ENCODE measurements at places on chromosomes 11 and 22. TPM values are rescaled to one million over a fixed set of nuclear protein-coding genes. Genes with fewer than 3 reads are reported as not detected.

DNA sequence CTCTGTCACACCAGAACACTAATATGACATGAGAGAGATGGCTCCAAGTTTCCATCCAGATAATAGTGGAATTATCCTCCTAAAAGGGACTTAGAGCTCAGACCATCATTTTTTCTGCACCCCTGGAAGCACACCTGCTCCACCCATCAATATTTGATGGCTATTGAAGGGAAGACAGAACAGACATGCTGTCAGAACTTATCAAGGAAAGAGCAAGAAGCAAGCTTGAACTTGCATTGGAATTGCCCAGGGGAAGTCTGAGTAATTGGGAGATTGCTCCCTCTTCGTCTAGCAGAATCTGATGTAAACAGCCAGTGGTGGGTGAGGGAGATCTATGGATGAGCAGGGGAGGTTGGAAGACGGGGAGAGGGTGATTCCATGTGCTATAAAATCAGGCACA is 874.4 kb upstream of the TENM4 start:
- no peak for DNase-seq

GRCh38 chr11:33086017-33086416 is 46.6 kb downstream of the TCP11L1 start:
- DNase-seq: no peak

DNA sequence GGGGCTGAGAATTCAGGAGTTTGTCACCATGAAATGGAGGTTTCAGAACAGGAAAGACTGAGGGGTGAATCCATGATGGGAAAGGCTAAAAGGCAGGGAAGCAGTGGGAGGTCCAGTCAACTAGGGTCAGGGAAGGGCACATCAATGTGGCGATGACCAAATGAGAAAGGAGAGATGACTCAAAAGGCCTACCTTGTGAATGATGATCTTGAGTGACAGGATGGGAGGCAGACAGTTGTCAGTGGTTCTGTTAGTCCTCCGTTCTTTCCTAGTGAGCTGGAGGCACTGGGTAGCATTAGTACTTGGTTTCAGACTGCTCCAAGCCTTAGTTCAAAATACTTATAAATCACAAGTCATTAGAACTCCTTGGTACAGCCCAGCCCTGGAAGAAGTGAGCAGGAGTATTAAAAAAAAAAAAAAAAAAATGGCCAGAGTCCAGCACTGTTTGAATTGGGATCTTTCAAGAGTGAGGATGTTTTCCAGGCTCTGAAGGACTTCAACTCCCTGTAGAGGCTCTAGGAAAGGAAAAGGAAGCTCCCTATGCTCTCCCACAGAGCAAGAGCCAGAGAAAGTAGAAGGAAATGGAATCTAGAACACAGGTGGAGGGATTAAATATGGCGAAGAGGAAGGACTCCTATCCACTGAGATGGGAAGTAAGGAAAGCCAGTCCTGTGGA is 8.3 kb upstream of the DCHS1 start:
- no peak for DNase-seq

DNA sequence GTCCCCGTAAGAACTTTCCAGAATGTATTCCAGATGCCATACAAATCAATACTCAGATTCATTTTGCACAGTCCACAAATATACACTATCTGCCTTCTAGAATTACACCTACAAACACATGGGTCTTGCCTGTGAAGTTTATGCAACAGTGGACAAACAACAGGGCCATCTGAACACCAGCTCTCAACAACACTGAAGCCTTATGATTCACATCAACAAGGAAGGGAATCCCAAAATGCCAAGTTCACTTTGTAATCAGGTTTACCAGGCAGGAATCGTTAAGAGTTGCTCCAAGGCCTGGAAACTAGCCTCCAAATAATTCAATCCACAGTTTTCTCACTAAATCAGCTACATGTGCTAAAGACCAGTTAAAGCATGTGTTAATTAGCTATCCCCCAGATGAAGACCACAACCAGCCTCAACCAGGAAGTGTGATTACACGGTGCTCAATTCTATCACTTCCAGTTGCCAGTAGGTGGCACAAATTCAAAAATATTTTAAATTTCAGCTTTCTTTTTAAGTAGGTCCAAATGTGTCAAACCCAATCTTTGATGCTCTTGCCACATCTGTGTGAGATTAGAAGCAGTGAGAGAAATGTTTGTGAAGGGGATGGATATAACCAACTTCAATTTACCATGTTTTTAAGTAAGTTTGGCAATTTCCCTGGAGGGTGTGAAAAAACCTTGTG is 139.1 kb upstream of the BDNF start:
- no peak for DNase-seq

DNA sequence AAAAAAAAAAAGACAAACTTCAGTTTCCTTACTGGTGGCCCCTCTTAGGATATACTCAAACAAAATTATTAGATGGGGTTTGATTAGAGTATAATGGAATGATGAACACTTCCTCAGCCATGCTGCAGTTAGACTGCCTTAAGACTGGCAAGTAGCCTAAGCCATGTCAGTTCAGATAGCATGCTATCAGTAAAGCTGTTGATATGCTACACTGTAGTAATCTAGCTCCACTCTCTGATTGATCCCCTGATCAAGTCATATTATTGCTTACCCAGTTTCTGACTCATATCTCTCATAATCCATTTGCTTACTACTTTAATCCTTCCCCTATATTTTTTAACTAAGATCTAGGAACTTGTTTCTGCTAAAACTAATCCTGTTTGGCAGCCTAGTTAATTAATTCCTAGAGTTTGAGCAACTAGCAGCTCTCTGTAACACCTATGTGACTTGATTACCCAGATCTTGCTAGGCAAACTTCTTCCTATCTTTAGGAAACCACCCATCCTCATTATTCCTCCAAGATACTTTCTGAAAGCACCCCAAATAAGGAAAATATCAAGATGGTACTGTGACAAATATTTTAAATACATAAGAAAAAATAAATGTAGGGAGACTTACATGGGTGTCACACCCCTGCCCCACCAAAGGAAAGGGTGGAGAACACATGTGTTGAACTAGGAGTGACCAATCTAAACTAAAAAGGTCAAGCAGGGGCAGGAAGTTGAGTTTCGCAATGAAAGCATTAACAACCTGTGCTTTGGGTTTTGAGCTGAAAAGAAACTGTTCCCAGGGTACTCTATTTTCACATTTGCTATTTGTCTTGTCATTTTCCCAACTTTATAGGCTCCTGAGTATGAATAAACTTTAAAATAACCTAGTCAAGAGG is 43.2 kb downstream of the PIK3C2A start:
- no peak for DNase-seq

DNA sequence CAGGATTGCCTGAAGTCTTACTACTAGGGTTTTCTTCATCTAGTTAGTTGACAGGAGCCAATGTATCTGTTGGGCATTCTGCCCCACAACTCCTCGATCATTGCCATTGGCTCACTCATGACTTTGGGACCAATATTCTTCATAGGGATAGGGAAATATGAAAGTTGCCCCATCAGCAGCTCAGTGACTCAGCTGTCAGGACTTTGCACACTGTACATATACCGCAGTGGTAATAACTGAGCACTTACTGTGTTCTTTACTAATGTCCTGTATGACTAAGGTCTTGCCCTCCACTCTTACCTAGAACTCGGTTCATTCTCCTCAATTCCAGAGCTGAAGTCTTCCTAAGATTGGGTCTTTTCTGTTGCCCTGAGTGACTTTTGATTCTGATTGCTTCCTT is 46.8 kb upstream of the PGR start:
- no peak for DNase-seq

DNA sequence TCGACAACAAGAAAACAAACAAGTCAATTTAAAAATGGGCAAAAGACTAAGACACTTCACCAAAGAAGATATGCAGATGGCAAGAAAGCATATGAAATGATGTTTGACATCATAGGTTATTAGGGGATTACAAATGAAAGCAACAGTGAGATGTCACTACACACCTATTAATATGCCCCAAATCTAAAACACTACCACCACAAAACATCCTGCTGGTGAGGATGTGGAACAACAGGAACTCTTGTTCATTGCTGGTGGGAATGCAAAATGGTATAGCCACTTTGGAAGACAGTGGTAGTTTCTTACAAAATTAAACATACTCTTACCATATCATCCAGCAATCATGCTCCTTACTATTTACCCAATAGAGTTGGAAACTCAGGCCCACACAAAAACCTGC is 29.0 kb downstream of the PRRG4 start:
- no peak for DNase-seq

GRCh38 chr11:6920702-6921101 is at the start of gene OR2D3:
OR2D3 (plus strand) TSS chr11:6921002; CDS start chr11:6921002, 0 bp downstream.
- no peak for DNase-seq

DNA sequence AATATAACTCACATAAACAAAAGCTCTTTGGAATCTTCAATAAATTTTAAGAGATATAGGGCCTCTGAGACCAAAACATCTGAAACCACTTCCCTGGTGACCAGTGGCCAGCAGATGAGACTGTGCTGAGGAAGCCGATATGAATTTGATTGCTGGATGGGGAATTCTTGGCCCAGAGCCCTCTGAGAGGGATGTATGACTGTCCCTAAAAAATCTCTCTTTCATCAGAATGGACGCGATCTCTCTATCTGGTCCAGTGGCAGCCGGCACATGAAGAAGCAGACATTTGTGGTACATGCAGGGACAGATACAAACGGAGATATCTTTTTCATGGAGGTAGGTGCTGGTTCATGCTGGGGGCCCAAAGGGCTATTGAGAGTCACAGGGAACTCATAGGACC is 37.5 kb downstream of the MYBPC3 start:
- DNase-seq: no peak

ACTN3 gene
- polyA plus RNA-seq: 0.49 TPM

NRXN2 gene
- 25.8 TPM for polyA plus RNA-seq

Measured in renal cortex interstitium (tissue), 15 donors.